Tibial nerve (tissue), 4 donors: ENCODE measurements at places on chromosomes 16 and 17.

GRCh38 chr17:66900126-66901010 is 64.1 kb upstream of the CACNG4 start:
- DNase-seq: no peak

- no peak for DNase-seq
Observed at GRCh38 chr17:64236827-64237403, 26.1 kb downstream of the TEX2 start.

- no peak for DNase-seq
Observed at GRCh38 chr17:52181782-52182181, 23.3 kb upstream of the CA10 start.

GRCh38 chr16:23504453-23505179 is 5.7 kb downstream of the GGA2 start:
- no peak for DNase-seq

DNA sequence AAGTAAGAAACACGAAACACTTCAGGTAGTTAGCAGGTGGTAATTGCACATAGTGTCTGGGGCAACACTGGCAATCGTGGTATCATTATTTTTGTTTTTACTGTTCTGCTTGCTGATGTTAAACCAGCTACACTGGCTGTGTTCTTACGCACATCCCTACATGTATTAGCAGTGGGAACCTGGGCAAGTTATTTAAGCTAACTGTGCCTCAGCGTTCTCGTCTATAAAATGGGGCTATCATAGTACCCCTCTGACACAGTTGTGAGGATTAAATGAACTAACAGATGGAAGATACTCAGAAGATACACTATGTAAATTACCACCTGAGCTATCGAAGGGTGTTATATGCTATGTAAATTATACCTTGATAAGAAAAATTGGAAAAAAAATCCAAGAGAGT is 117.4 kb downstream of the SNX29 start:
- no peak for DNase-seq

GRCh38 chr16:10776280-10776679 is 32.6 kb downstream of the NUBP1 start:
- no peak for DNase-seq

- DNase-seq: no peak
Observed at GRCh38 chr16:80631581-80631980, 90.8 kb downstream of the DYNLRB2 start.

- DNase-seq: no peak
Observed at GRCh38 chr17:72972263-72972951, 120.1 kb downstream of the SLC39A11 start.

- no peak for DNase-seq
Observed at GRCh38 chr17:35731239-35731916, at the start of gene RASL10B. Gene RASL10B, plus strand, starts transcription at chr17:35731639. Its CDS starts 3,546 bp downstream, at chr17:35735185.

DNA sequence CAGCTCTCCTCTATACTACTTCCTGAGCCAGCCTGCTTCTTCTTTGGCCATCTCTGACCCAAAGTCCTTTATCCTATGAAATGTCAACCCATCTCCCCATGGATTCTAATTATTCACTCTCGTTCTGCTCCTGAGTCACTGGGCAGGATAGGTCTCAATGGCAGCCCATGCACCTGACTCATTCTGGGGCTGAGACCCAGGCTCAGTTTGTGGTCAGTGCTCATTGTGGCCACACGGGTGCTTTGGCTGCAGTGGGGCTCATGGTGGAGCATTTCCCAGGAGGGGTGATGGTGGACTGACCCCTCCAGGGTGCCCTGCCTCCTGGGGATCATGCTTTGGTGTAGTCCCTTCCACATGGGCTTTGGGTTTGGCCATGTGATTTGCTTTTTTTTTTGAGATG is 154.8 kb upstream of the WSCD1 start:
- DNase-seq: no peak
